Neural crest cell (in vitro differentiated cells): ENCODE measurements at places on chromosomes 2 and 18.

GRCh38 chr2:112710956-112711750 is 9.7 kb upstream of the NT5DC4 start:
- DNase-seq: no peak

DNA sequence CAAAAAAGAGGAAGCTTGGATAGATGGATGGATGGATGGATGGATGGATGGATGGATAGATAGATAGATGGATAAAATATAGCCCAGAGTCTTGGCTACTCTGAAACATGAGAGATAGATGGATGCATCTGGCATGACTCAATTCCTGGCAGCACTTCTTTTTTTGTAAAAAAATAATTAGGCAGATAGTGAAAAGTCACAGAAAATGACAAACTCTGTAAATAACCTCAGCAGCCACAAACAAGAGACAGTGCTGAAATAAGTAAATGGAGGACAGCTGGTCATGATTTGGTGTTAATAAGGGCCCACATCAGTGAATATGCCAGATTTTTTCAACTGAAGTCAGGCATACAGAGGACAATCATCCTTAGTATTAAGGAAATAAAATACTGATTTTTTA is 585.0 kb upstream of the GCFC2 start:
- DNase-seq: no peak

- DNase-seq: no peak
Measured at GRCh38 chr18:24054130-24054529, 39.6 kb downstream of the TTC39C start.

- no peak for DNase-seq
Measured at GRCh38 chr2:108965540-108966289, 23.3 kb downstream of the EDAR start.

GRCh38 chr2:241950413-241951315 is 81.1 kb downstream of the RTP5 start:
- DNase-seq: peak; percentile 91

- no peak for DNase-seq
Measured at GRCh38 chr2:206452750-206453149, 9.4 kb downstream of the ADAM23 start.

DNA sequence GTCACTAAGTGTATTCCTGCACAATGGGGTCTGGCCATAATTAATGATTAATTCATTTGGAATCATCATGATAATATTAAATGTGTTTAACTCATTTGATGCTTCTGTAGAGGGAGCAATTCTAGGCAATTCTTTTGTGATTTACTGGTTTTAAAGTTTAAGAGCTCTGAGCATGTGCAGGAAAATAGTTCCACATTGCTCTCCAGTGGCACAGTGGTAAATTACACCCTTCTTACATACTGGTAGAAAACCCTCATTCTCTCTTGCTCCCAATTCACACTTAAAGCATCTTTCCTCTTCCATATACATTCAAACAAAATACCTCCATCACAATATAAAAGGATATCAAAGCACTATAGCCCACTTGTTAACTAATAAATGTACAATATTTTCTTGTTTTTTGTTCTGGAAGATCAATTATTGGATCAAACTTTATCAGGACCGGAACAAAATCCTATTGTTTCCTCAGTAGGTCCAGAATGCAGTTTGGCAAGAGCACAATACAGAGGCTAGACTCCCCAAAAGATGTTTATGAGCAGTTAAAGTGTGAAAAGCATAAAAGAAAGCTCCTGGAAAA is 844.3 kb downstream of the MBD2 start:
- peak; percentile 5 for DNase-seq

GRCh38 chr2:144642131-144642530 is 122.2 kb upstream of the ZEB2 start:
- DNase-seq: no peak

DNA sequence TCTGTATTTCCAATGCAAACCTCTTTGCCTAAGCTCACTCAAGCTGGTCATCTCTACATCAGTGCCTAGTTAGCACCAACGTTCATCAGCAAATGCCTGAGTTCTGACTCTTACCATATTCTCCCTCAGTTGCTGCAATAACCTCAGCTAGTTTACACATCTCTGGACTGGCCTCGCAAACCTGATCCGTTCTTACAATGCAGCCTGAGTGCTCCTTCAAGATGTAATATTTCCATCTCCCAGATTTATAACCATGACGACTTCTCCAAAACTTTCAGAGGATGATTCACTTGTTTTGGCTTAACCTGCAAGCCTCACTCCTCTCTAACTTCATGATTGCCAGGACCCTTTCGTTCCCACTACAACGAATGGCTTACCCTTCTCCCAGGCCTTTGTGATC is 69.7 kb downstream of the DIPK1C start:
- no peak for DNase-seq

DNA sequence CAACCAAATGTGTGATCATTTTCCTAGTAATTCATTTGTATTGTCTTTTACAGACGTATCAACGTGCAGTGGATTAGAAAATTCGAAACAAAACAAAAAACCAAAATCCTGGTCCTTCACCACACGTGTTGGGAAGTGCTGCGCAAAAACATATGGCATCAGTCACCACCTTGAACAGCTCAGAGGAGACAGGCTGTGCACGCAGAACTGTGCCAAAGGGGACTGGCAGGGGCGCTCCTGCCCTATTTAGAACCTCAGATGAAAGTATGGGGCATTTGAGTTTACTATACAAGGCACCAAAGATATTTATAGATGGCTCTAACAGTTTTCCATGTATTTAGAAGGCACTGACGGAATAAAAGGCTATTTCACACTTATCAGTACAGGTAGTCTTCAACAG is 42.3 kb downstream of the NOL10 start:
- DNase-seq: no peak

- no peak for DNase-seq
Measured at GRCh38 chr18:46950064-46950656, 32.8 kb downstream of the KATNAL2 start.

DNA sequence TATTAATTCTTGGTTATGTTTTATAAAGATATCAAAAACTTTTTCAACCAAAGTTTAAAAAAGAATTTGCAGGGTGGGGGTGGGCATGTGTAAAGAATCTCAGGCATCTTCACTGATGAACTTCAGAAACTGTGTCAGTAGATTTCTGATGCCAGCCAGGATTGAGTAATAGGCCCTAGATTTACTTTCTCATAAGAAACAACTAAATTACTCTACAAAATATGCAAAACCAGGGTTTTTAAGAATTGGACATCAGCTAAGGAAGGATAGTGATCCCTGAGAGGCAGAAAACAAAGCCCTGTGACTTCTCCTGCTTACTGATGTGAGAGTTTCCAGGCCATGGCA is 11.9 kb upstream of the IL1R1 start:
- no peak for DNase-seq

DNA sequence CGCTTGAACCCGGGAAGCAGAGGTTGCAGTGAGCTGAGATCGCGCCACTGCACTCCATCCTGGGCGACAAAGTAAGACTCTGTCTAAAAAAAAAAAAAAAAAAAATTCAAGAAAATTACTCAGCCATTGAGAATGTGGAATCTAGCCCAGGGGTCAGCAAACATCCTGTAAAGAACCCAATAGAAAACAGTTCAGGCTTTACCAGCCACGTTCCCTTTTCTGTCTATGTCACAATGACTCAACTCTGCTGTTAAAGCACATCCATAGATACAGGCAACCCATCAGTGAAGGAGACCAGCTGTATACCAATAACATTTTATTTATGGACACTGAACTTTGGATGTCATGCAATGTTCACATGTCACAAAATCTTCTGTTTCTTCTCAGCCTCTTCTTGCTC is 435.6 kb upstream of the GYPC start:
- DNase-seq: no peak

DNA sequence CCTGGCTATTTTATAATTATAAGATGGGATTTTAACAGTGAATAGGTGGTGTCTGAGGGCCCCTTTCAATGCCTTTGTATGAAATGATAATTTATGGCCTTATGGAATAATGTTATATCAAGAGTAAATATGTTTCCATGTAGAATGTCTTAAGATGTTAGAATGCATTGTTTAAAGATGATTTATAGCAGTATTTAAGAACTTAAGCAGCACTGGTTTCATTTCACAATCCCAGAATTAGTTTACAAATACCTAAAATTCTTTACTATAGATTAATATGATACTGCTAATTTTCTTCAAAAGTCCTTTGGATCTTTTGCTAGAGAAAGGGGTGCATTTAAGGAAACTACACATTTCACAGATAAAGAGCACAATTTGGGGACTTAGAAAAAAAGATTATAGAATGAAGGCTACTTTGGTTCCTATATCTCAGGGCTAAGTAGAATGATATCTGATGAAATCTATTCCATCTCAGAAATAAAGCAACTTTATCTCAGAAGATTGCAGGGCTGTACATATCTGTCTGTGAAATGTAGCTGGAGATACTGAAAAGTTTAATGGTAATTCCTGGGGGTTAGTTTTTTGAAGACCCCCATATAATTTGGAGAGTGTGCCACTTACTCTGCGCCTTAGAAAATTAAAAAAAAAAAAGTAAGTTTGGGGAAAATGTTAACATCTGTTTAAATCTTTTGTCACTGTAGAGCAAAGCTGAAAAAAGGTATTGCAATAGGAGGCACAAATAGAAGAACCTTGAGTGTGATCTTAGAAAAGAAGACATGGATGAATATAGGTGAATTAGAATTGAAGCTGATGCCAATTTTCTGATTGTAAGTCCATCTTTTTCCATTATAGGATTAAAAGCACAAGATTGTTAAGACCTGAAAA is 123.4 kb downstream of the GULP1 start:
- no peak for DNase-seq

DNA sequence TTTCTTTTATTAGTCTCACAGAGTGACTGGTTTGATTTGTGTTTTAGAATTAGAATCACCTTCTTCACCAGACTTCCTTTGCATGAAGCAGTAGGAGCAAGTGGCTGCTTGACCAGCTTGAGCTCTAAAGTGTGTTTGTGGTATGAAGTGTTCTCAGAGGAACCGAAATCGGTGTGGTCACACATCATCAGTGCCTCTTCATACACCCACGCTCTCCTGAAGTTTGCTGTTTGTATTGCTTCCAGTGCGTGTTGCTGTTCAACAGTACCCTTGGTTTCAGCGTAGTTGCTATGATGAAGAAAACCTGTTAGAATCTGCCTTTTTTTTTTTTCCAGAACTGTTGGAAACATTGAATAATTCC is 77.9 kb downstream of the LIMS1 start:
- no peak for DNase-seq

DNA sequence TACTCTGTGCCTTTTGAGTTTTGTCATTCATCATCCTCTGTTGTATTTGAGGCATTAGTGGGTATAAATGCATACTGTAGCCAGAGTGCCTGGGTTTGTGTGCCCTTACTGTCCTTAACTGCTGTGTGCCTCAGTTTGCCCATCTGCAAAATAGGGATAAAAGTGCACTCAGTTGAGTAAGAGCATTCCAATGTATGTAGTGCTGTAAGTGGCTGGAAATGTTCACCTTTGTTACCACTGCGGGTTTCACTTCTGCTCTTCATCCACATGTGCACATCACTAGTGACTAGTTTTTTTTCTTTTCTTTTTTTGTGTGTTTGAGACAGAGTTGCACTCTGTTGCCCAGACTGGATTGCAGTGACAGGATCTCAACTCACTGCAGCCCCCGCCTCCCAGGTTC is 39.9 kb downstream of the PLEKHB2 start:
- no peak for DNase-seq

DNA sequence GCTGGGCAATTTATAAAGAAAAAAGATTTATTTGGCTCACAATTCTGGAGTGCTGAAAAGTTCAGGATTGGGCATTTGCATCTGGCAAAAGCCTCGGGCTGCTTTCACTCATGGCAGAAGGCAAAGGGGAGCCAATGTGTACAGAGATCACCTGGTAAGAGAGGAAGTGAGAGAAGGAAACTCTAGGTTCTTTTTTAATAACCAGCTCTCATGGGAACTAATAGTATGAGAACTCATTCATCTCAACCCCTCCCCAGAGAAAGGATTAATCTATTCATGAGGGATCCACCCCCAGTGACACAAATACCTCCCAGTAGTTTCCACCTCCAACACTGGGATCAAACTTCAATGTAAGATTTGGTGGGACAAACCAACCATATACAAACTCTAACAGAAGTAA is 129.0 kb downstream of the EVA1A start:
- DNase-seq: no peak

DNA sequence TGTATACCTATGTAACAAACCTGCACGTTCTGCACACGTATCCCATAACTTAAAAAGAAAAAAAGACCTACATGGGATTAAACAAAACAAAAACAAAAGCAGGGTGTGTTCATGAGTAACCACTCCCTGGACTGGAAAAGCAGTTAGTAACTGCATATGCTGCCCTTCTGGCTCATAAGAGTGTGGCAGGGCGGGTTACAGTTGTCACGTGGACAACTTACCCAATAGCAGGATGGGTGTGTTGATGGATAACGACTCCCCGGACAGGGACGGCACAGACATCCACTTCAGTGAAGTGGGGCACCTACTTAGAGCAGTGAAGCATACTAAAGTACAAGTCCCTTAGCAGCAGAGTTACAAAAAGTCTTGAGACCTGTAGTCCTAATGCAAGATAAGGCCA is 136.7 kb downstream of the CCBE1 start:
- no peak for DNase-seq

DNA sequence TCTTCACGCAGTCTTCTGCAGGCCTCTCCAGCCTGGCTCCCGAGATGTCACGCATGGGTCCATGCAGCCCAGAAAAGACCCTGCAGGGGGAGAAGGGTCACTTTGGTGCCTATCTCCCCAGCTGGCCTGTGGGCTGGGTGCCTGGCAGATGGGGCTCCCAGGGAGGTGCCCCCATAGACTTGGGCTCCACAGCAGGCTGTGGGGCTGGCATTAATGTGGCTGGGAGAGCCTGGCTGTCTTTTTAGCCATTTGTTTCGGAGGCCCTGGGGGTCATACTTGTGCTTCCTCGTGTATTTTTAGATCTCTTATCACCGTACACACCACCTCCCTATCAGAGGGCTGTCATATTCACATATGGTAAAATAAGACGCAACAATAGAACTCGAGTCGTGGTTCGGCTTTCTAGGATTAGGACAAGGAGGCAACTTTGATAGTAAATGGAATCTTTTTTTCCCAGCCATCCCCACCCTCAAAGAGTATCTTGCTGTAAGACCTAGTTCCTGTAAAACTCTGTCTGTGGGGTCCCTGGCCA is 74.5 kb downstream of the LRRFIP1 start:
- DNase-seq: no peak

DNA sequence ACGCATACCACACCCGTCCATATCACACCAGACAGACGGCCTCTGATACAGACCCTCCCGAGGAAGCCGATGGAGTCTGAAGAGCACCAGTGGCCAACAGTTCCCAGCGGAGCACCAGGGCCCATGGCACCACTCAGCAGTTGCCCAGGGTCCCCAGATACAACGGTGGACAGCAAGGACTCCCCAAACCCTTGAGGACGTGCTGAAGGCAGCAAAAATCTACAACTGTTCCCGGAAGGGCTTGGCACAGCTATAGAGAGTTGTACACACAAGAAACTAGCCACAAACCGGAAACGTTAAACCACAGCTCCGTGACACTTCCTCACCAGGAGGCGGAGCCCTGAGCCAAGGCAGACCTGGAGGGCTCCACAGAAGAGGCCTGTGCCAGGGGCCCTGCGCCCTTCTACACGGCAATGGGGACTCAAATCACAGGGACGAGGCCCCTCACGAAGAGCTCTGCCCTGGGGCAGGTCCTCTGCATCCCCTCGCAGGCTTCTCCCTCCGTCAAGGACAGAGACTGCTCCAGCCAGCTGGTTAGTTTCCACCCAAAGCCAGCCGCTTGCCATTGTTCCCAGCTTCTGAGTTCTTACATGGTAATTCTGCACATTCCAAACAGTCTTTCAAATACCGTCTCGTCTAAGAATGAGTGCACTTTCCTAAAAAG is 133.4 kb downstream of the HDAC4 start:
- no peak for DNase-seq

- no peak for DNase-seq
Measured at GRCh38 chr2:137676346-137676745, 287.9 kb upstream of the HNMT start.
